CD4-positive, alpha-beta T cell treated with Interleukin-17A for 1 hour (primary cell): ENCODE measurements at places on chromosomes 11 and 22.

- DNase-seq = no peak
Measured at GRCh38 chr11:93013646-93014045, 44.2 kb downstream of the MTNR1B start.

- DNase-seq = no peak
Measured at GRCh38 chr22:44526779-44527126, 28.7 kb upstream of the RTL6 start.

- no peak for DNase-seq
Measured at GRCh38 chr22:24284747-24285203, 14.1 kb downstream of the SPECC1L start.

GRCh38 chr11:47916361-47916841, 64.0 kb upstream of the PTPRJ start:
- DNase-seq = no peak

DNA sequence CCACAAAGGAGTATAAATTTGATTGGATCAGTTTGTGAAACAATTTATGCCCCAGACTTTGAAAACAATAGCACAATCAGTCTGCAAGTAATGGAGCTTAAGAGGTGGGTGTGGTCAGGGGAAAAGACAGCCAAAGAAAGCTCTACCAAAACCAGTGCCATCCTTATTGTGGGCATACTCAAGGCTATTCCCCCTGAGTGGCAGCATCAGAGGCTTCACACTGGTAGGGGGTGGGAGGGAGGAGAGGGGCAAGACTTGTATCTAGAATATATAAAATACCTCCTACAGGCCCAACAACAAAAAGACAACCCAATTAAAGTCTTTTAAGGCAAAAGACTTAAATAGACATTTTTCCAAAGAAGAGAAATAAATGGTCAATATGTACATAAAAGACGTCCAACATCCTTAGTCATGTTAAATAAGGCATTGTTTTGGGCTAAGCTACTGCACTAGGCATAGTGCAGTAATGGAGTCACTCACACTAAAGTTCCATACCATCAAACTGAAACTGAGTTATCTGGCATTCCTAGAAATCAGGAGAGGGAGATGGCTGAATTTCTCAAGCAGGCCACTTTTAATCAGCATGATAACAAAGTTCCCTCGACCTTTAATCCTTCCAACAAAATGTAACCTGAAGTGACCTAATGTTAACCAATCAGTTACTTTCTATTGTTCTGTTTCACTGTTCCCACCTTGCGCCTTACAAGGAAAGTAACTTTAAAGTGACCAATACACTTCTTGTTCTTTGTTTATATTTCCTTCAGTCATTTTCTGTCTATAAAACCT, 24.8 kb downstream of the NARS2 start:
- DNase-seq = no peak

DNA sequence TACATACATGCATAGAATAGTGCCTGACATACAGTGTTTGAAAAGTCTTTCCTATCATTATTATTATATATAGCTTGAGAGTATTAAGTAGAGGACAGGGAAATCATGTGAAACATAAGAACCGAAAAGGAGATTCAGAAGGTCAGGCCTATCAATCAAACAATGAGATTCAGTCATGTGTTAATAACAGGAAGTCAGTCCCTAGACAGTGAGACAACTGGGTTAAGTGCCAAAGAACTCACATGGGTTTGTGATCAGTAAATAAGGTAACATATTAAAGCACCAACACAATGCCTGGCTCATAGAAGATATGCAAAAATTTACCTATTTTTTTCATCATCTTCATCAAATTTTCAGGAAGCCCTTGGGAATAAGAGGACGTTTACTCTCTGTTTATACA, 174.3 kb upstream of the FAT3 start:
- no peak for DNase-seq

DNA sequence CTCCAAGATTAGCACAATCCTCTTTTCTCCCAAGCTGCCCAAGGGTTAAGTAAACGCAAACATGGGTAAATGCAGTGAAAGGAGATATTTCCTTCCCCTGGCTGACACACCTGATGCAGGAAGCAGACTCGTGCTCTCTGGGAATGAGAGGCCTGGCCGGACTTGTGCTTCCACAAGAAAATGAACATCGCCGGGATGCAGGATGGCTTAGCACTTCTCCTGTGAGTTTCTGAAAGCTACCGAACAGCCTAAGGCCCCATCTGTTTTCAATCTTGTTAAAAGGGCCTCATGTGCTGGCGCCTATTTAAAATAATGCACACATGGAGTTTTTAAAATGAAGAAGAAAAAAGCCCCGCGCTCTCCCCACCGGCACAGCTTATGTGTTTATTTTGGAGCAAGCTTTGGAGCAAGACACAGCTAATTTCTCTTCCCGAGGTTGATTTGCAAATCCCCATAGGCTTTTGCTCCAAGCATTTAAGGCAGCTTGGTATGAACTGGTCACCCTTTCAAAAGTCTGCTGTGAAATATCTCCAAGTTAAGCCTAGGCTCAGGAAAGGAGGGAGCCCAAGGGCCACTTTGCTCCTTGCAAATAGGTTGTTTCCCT, 100.9 kb downstream of the SYN3 start:
- DNase-seq = no peak

- no peak for DNase-seq
Measured at GRCh38 chr11:66593303-66593635, 284 bp downstream of the CCS start.

- DNase-seq = no peak
Measured at GRCh38 chr22:27250886-27251285, 550.7 kb downstream of the MN1 start.

- DNase-seq = no peak
Measured at GRCh38 chr11:27505781-27506180, 788 bp downstream of the LIN7C start.

DNA sequence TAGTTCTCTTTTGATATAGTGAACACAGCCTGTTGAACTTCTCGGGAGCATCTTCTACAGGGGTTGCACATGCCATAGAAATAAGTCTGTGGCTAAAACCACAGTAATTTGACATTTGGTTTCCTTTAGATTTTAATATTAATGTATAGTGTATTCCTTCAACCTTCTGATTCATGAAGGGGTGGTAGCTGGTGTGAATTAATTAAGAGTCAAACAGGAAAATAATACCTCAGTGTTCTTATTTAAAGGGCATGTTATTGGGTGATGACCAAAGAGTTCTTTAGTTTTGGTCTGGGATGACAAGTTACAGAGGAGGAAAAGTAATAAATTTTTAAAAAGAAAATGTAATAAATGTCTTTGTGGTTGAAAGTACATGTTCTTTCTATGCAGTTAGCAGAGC, 86.8 kb downstream of the PDHX start:
- no peak for DNase-seq

DNA sequence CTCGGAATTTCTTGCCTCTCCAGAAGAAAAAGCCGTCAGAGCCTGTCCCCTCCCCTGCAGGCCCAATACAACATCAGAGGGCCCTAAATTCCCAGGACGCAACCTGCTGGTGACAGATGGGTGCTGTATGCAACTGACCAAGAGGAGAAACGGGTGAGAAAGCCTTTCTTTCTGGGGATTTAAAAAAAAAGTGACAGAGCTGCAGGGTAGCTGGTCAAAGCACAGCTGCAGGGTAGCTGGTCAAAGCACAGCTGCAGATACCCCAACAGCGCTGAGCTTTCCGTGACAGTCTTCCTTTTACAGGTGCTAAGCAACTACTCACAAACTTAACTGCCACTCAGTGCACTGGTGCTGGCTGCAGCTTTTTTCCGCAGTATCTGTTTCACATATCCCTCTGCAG, 17.8 kb downstream of the AP1B1 start:
- no peak for DNase-seq

GRCh38 chr22:31628969-31629708, 32.9 kb downstream of the PISD start:
- DNase-seq = no peak

DNA sequence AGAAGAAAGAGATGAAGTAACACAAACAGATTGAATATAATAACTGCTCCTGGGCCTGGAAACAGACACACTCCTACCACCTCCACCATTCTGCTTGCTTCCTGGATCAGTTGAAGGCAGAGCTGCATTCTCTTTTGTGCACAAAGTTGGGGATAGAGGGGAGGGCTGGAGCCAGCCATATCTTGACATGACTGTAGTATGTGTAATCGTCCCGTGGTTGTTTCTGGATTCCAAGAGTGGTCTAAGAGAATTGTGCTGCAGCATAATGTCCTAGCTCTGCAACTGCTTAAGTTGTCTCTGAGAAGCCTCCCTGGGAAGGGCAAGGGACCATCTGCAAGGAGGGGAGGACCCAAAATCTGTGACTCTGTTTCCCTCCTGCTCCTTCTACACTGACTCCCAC, 3.2 kb downstream of the CRY2 start:
- DNase-seq = no peak

- DNase-seq = no peak
Measured at GRCh38 chr11:107924306-107924705, 3.9 kb upstream of the RAB39A start.
